Effector CD4-positive, alpha-beta T cell (primary cell): ENCODE measurements at places on chromosomes 11 and 22.

DNA sequence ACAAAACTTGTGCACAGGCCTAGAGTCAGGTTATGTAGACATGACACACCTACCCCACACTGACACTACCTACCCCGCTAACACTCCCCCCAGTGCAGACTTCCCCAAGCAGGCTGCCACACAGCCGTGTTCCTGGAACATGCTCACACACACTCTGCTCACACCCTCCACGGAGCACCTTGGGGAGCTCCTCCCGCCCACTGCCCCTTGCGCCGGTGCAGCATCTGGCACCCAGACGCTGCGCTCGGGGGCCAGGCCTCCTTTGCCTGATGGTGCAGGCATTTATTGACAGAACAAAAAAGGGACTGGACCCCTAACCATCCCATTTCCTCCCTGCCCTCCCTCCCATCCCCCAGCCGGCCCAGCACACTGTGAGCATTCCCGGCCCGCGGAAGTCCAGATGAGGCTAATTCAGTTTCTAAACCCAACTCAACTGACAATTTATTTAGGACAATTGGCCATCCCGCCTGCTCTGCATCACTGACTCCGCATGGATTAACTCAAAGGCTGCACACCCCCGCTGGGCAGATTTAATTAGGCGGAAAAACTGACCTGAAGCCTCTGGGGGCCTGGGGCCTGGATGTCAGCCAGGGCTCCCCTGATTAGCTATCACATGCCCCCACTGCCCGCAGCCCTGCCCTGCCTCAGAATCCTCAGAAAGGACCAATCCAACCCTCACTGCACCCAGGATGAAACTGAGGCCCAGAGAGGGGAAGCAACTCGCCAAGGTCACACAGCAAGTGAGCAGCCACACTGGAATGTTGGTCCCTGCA, 30.1 kb downstream of the KCNC1 start:
- DNase-seq = no peak

DNA sequence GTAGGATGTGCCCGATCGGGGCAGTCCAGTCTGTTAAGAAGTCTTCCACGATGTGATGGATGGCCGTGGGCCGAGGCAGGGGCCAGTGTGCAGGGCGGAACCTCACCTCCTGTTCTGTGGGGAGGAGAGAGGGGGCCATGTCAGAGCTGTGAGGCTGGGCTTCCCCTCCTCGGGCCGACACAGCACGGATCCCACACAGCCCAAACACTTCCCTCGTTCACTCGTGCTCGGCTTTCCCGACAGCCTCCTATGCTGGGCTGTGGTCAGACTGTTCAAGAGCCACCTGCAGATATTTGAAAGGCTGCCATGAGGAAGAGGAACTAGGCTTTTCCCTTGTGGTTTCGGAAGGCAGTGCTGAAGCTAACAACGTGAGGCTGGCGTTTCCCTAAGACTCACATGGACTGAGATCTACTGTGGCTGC, 12.3 kb upstream of the TXN2 start:
- no peak for DNase-seq

DNA sequence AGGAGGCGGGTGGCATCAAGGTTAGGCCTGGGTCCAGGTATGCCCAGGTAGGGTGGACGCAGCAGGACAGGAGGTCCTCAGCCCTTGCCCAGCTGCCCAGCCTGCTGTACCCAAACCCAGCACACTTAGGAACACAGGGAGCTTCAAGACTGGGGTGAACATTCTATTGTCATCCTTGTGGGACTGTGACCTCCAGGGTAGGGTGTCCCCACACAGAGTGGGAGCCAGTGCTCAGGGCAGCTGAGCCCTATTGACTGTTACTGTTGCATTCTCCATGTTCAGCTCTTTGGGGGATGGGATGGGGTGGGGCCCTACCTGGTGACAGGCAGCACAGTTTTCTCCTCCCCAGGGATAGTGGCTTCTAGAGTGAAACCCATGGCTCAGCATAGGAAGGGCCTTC, 106.0 kb downstream of the BCR start:
- DNase-seq = no peak

DNA sequence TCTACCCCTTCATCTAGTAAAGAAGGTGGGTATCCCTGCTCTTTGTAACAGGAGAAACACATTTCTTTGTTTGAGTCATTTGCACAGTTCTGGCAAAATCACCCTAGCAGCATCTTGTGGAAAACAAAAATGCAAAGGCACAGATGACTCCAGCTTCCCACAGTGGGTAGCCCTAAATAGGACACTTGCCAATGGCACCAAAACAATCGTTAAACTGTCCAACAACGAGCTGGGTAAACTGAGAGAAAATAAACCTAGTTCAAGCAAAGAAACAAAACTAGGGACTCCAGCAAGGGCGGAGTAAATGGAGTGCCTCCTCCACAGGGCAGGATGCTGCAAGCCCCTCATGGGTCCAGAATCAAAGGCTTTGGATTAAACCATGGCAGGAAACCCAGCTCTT, 239.5 kb downstream of the NTM start:
- DNase-seq = no peak

GRCh38 chr11:115344846-115345245, 159.4 kb downstream of the CADM1 start:
- DNase-seq = no peak

DNA sequence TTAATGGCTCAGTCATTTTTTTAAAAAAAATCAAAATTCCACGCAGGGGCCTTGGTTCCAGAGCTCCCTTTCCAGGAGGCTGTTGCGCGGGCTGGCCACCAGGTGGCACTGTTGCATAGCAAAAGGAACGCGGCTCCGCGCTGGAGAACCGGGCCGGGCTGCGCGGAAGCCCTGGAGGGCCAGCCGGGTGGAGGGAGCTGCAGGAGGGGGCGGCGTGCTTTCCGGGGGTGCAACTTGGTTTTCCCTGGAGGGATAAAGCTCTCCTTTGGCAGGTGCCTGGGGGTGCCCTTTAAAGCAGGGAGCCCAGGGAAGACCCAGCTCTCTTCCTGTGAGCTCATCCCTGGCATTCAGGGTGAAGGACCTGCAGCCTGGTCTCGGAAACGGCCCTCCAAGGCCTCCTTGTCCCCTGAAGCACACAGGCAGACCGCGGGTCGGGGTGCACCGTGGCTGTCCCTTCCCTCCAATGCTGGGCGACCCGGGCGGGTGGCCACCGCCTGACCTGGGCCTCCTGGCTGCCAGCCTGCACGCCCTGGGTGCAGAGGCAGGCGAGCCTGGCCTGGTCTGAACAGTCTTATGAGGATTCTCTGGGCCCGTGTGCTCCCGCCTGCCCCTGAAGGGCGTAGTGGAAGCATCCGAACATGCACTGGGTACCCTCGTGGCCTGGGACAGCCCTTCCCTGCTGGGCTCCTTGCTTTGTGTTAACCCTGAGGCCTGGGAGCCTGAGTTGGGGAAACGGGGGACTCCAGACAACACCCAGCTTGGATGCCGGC, 23.4 kb downstream of the KRTAP5-5 start:
- peak; percentile 75 for DNase-seq

DNA sequence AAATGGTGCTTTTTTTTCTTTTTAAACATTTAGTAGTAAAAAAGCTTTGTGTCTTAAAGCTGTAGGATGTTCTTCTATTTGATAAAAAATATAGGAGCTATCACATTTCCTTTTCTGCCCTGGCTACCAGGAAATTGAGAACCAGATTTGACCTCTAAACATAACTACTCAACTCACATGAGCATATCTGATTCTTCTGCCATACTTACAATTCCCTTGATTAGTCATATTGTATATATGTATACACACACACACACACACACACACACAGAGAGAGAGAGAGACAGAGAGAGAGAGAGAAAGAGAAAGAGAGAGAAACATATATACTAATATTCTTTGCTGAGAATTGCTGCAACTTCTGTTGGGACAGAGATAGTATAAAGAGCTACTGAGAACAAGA, 23.0 kb upstream of the GDPD4 start:
- no peak for DNase-seq

GRCh38 chr22:45919504-45920286, 57.3 kb downstream of the WNT7B start:
- DNase-seq = no peak

DNA sequence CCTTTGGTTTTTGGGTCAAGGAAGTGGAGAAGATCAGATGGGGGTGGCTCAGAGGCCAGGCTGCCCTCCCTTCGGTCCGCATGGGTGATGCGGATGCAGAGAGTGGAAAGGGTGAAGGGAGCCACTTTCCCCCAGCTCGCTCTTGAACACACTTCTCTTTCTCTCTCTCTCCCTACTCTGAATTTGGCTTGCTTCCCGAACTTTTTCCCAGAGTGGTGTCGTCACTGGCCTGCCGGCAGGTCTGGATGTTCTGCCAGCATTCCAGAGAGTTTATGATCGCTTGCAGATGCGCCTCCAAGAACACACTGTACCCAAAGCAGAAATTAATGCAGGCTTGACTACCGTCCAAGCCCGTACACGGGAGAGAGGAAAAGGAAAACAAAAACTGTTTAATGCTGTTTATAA, 103.2 kb downstream of the ZBTB16 start:
- no peak for DNase-seq

DNA sequence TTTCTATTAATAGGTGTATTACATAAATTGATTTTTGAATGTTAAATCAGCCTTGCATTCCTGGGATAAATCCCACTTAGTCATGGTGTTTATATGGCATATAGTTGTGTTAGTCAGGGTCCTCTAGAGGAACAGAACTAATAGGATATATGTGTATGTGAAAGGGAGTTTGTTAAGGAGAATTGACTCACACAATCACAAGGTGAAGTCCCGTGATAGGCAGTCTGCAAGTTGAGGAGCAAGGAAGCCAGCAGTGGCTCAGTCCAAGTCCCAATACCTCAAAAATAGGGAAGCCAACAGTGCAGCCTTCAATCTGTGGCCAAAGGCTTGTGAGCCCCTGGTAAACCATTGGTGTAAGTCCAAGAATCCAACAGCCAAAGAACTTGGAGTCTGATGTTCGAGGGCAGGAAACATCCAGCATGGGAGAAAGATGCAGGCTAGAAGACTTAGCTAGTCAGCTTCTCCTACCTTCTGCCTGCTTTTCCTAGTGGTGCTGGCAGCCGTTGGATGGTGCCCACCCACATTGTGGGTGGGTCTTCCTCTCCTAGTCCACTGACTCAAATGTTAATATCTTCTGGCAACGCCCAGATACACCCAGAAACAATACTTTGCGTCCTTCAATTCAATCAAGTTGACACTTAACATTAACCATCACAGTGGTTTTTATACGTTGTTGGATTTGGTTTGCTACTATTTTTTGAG, 12.9 kb downstream of the SFI1 start:
- DNase-seq = no peak

- no peak for DNase-seq
Observed at GRCh38 chr11:116731821-116732220, 41.0 kb downstream of the BUD13 start.

- DNase-seq = no peak
Observed at GRCh38 chr11:100739666-100740065, 52.6 kb downstream of the ARHGAP42 start.

DNA sequence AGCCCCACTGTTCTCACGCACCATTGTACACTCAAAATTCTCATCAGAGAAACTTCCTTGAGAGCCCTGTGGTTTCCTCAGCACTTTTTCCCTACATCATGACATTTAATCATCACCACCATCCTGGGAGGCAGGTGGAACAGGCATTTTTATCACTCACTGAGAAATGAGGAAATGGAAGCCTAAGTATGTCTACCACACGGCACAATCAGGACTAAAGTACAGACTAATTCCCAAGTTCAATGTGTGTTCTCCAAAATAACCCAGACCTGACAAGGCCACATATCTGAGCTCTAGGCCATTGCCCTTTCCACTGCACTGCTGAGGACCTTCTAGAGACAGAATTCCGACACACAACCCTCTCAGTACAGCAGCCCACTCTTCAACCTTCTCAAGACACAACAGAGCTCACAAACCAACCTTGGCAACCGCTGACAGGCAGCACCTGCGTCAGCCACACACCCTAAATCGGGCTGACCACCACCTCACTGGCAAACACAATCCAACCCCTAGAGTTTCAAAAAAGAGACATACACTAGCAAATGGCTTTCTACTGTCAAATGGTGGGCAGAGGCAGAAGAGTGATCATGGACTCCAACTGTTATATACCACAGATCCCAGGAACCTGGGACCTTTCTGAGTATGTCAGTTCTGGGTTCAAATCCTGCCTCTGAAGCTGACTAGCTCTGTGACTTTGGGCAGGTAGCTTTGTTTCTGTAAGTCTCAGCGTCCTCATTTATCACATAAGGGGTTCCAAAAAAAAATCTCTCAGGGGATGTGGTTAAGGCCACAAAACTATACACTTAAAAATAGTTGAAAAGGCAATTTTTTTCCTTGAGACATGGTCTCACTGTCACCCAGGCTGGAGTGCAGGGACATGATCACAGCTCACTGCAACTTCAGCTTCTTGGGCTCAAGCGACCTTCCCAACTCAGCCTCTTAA, 16.3 kb downstream of the SMCO4 start:
- DNase-seq = no peak

GRCh38 chr11:26227301-26227746, 104.6 kb upstream of the ANO3 start:
- no peak for DNase-seq

GRCh38 chr11:33974804-33975203, 76.7 kb upstream of the CAPRIN1 start:
- DNase-seq = no peak

DNA sequence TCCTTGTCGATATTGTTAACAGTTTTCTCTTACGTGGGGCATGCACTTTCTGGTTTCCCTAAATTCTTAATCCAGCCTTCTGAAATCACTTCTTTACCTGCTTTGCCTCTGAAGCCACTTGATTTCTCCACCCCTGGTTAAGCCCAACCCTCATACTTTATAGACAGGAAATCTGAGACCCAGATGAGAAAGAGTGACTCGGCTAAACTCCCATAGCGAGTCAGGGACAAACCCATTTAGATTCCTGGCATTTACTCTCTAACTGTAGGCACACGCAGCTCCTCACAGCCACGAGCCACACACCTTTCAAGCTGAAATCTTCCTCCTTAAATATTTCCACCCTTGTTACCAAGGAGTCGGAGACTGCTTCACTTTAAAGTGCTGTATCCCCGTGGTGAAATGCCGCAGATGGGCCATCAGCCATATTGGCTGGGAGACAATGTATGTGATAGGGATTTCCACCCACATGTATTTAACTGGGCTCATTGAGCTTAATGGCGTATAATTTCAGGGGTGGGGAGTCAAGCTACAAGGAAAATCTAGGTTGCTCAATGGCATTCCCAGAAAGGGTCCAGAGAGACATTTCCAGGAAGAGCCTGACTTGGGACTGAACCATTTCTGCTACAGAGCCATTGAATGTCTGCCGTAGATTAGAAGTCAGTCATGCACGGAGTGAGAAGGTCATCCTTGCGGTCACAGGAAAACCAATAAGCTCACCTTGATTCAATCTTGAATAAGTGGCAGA, 49.9 kb upstream of the GRK3 start:
- DNase-seq = no peak

DNA sequence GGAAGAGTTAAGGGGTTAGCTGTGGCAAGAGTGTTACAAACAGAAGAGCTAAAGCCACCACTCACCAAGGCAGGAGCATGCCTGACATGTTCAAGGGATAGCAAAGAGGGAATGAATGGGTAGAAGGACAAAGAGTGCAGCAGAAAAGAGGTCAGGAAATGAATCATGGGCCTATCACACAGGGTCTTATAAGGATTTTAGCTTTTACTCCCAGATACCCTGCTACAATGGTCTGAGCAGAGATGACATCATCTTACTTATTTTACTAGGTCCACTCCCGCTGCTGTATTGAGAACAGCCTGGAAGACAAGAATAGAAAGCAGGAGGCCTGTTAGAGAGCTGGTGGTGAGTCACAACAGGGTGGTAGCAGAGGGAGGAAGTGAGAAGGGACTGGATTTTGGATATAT, 9.8 kb downstream of the TRAF6 start:
- DNase-seq = no peak

- DNase-seq = no peak
Observed at GRCh38 chr11:72352859-72353551, 81.3 kb downstream of the CLPB start.
